Right lobe of liver (tissue), 6 donors: ENCODE measurements at places on chromosomes 6 and 20. TPM values are rescaled to one million over a fixed set of nuclear protein-coding genes. Genes with fewer than 3 reads are reported as not detected.

The DPPA5 gene
- not detected for total RNA-seq

The ENPP5 gene
- 1.4 TPM for total RNA-seq

The HLA-DQA1 gene
- 15.9 TPM for total RNA-seq

The KCNK5 gene
- 5.0 TPM for total RNA-seq

The CCN6 gene
- total RNA-seq: not detected

The DOP1A gene
- total RNA-seq: 9.6 TPM

The RGL2 gene
- 17.5 TPM for total RNA-seq

The SUPT3H gene
- total RNA-seq: 1.3 TPM

The ANKRD60 gene
- total RNA-seq: not detected

The HLA-DMA gene
- total RNA-seq: 6.9 TPM

The FOXS1 gene
- total RNA-seq: not detected

The STX11 gene
- 7.4 TPM for total RNA-seq

The SCAF8 gene
- 13.5 TPM for total RNA-seq

The NMBR gene
- total RNA-seq: not detected

The SEC63 gene
- 22.7 TPM for total RNA-seq

The EDN3 gene
- total RNA-seq: not detected

The RBPJL gene
- total RNA-seq: not detected

The ANKRD66 gene
- not detected for total RNA-seq

The DPM1 gene
- total RNA-seq: 19.7 TPM

The FAM184A gene
- total RNA-seq: 5.0 TPM

The COMMD7 gene
- 18.1 TPM for total RNA-seq

The TMEM244 gene
- total RNA-seq: not detected

The KIF6 gene
- total RNA-seq: 0.18 TPM

The PAX1 gene
- total RNA-seq: not detected

The RWDD2A gene
- 2.0 TPM for total RNA-seq
